ENCODE measurements at places on chromosomes 12 and 14. TPM values are rescaled to one million over a fixed set of nuclear protein-coding genes. Genes with fewer than 3 reads are reported as not detected.

Gene NKX2-8
- total RNA-seq: 2.1 TPM

Gene EFCAB11
- total RNA-seq: 9.4 TPM

Gene CELA1
- not detected for total RNA-seq

Gene RTN1
- total RNA-seq: 9.9 TPM

DNA sequence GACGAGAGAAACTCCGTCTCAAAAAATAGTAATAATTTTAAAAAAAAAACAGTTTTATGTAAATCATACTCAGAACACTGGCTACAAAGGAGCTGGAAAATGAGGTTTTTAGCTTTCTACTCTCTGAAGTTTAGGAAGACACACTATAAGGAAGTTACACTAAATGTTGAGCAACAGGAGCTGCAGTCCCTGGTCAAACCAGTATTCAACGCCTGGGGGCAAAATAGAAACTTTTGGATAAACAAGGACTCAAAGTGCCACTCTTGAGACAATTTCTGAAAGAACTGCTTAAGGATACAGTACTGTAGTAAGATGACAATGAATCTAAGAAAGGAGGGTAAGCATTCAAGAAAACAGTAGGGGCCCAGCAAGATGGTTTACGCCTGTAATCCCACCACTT lies 29.3 kb downstream of the ACTR6 start:
- no peaks in the 10 kb centered on the region for H3K27me3 ChIP-seq
- no peak for DNase-seq
- no peak overlapping the region for H3K27ac ChIP-seq

Gene AICDA
- total RNA-seq: not detected

- H3K4me3 ChIP-seq: no peak overlapping the region
- H3K36me3 ChIP-seq: no peaks in the 10 kb centered on the region
- no peaks in the 10 kb centered on the region for H3K4me1 ChIP-seq
- no peak overlapping the region for H3K27ac ChIP-seq
- H3K27me3 ChIP-seq: no peaks in the 10 kb centered on the region
These were observed 116.3 kb downstream of the GLT1D1 start for GRCh38 chr12:128969480-128970055.

Gene CATSPERB
- 0.63 TPM for total RNA-seq

Gene CLEC12A
- 11.3 TPM for total RNA-seq

Gene C3AR1
- total RNA-seq: 2.4 TPM

DNA sequence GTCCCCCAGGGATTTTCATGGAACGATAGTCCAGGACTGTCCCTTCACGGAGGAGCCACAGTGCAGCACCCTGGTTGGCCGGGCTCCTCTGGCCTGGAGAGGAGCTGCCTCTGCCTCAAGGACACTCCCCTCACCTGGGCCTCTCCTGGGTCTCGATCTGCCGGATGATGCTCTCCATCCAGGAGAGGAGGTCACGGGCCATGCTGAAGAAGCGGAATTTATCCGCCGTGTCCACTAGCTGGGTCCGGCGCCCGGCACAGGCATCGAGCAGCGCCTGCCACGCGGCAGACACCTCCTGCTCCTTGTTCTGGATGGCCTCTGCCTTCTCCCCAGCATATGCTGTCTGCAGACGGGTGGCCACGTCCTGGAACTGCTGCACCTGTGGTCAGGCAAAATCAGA lies 66.5 kb downstream of the PLEKHG3 start:
- no peaks in the 10 kb centered on the region for H3K27me3 ChIP-seq
- H3K36me3 ChIP-seq: no peaks in the 10 kb centered on the region
- no peaks in the 10 kb centered on the region for H3K4me1 ChIP-seq
- DNase-seq: no peak
- H3K4me3 ChIP-seq: no peak overlapping the region

GRCh38 chr12:107207931-107208525 lies 114.7 kb upstream of the CRY1 start:
- no peak for DNase-seq
- H3K4me3 ChIP-seq: no peak overlapping the region
- H3K4me1 ChIP-seq: no peaks in the 10 kb centered on the region
- no peaks in the 10 kb centered on the region for H3K27me3 ChIP-seq
- H3K36me3 ChIP-seq: no peaks in the 10 kb centered on the region
- H3K27ac ChIP-seq: no peak overlapping the region

Gene KRT8
- 1,458 TPM for total RNA-seq

GRCh38 chr12:101414533-101415119 lies 7.1 kb upstream of the ARL1 start:
- no peak overlapping the region for H3K4me3 ChIP-seq
- no peak overlapping the region for H3K27ac ChIP-seq
- no peaks in the 10 kb centered on the region for H3K36me3 ChIP-seq
- no peaks in the 10 kb centered on the region for H3K27me3 ChIP-seq
- no peaks in the 10 kb centered on the region for H3K4me1 ChIP-seq

All from upper lobe of left lung (tissue), 6 donors.